LoVo (cell line): ENCODE measurements at places on chromosomes 13 and 19.

GRCh38 chr13:98484289-98485219, 92.4 kb downstream of the STK24 start:
- DNase-seq: peak; percentile 95

DNA sequence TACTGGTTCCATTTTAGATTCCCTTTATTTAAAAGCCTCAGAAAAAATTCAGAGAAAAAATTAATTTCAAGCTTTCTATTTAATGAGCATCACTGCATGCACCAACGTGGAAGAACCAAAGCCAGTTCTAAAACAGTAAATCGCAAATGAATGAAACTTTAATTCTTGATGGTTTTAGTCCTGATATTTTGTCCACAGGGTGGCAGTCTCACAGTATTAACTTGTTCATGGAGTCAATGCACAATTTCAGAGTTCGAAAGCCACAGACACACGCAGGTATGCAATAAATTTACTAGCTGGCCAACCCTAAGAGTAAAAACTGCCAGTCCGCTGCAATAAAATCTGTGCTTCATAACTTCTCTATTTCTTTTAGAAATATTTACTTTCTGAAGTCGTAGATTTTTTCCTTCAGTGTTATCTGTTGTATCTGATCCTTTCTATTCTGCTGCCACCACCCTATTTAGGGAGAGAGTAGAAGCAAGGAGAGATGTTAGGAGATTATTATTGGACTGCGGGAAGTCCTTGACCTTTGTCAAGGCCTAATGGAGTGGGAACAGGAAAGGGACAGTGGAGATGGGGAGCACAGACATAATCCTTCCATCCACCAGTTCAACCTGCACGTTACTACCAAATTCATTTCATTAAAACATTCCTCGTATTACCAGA, 7.0 kb upstream of the WBP4 start:
- DNase-seq: peak; percentile 76

DNA sequence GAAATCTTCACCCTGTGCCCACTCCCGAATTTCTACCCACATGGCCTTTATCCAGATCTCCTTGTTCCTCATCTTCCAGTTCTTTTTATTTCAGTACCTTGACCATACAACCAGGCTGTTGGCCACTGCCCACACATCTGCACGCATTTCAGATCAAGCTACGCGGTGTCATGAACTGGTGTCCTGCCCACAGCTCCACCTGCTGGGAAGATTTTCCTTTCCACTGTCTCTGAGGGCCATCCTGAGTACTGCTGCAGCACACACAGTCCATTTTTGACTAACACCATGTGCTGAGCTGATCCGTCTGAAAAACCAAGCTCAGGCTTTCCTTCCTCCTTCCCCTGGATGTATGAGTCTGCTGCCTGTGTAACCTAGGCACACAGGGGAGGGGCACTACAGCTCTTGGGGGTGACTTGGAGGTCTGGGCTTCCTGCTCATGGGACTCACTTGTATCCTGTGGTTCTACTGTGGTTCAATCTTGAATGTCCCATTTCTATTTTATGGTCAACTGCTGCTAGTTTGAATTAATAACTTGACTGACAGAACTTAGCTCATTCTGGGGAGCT, 71.9 kb downstream of the WASF3 start:
- no peak for DNase-seq

- DNase-seq: no peak
Measured at GRCh38 chr13:113963376-113963775, 10.5 kb downstream of the C13orf46 start.

DNA sequence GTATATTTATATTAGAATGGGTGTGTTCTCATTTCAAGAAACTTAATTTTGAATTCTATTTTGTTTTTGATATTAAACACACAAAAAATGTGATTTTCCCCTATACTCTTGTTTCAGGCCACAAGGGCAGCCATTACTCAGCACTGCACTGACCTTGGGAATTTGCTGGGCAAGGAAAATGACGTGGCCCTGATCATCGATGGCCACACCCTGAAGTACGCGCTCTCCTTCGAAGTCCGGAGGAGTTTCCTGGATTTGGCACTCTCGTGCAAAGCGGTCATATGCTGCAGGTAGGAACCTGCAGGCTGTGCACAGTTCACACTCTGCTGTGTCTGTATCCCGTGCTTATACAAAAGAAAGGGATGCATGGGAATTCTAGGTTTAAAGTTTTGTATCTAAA, 327.3 kb downstream of the ATP8A2 start:
- DNase-seq: no peak

- peak; percentile 51 for DNase-seq
Measured at GRCh38 chr13:97278435-97279411, 56.6 kb downstream of the MBNL2 start.

GRCh38 chr13:50415428-50415827, 400.2 kb downstream of the KCNRG start:
- DNase-seq: no peak

- DNase-seq: no peak
Measured at GRCh38 chr19:11208561-11209471, 11.5 kb upstream of the KANK2 start.

GRCh38 chr13:103287659-103288058, 221.4 kb upstream of the SLC10A2 start:
- no peak for DNase-seq

GRCh38 chr13:31747291-31747690, 8.0 kb downstream of the RXFP2 start:
- DNase-seq: no peak

- DNase-seq: no peak
Measured at GRCh38 chr13:34011552-34012085, 193.7 kb downstream of the RFC3 start.

DNA sequence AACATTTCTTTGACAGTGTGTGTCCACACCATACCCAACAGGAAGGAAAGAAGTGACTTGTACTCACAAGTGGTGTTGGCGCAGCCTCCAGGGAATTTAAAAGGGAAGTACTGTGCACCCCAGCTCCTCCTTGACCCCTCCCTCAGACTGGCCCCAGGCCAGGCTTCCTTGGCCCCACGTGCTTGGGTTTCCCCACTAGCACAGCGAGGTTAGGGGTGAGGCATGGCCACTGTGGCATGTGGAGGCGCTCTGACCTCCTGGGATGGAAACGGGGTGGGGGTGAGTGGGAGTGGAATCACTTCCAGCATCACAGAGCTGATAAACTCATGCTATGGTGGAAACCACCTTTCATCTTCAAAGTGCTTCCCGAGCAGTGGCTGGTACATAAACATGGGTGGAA, 168.6 kb downstream of the ZNF536 start:
- DNase-seq: no peak

GRCh38 chr19:13072188-13072908, 30.3 kb downstream of the LYL1 start:
- no peak for DNase-seq

DNA sequence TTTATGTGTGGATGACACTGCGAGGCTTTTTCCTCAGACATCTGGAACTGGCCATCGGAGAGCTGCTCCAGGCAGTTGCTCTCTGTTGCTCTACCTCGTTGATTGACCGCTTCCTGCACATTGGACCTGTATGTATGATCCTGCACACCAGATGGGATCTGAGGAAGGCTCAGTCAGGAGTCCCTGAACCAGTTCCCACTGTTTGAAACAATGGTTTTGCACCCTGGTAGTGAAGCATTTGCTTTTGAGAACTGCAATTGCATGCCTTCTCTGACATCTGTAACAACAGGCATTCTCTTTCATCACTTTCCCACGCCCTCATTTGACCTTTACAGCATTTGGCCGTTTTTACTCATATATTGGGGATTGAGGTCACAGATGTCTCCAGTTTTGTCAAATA, 61.1 kb upstream of the NPAS1 start:
- DNase-seq: no peak

DNA sequence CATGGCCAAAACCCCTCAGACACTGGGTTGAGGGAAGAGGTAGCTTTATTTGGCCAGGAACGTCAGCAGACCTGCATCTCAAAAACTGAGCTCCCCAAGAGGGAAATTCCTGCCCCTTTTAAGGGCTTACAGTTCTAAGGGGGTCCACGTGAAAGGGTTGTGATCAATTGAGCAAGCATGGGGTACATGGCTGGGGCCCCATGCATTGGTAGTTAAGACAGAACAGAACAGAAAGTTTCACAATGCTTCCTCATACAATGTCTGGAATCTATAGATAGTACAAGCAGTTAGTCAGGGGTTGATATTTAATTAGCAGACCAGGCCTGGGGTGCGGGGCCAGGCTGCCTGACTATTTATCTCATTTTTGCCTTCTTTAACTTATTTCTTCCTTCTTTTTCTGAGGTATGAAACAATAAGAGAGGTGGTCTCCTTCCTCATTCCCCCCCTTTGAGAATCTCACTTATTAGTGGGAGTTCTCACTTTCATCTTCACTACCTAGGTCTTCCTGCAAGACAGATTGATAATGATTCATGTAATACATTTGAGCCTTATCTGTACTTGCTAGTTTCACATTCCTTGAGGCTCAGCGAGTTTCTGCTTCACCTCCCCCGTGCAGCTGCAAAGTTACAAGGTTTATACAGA, 84.8 kb downstream of the SLC25A15 start:
- DNase-seq: no peak

DNA sequence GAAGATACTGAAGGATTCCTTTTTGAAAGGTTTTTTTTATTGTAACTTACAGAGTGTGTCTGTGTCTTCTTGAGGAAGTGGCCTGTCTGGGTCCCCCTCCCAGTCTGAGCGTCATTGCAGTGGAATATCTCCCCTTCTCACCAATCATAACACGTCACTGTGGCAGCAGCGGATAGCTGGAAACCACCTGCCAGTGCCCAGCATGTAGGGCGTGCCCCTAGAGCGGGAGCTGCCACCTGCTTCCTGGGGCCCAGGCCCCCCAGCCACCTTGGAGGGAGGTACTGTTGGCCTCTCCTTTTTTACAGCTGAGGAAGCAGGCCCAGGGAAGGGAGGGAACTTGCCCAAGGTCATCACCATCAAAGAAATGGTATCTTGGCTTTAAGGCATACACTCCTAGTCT, 4.6 kb upstream of the DNM2 start:
- no peak for DNase-seq

DNA sequence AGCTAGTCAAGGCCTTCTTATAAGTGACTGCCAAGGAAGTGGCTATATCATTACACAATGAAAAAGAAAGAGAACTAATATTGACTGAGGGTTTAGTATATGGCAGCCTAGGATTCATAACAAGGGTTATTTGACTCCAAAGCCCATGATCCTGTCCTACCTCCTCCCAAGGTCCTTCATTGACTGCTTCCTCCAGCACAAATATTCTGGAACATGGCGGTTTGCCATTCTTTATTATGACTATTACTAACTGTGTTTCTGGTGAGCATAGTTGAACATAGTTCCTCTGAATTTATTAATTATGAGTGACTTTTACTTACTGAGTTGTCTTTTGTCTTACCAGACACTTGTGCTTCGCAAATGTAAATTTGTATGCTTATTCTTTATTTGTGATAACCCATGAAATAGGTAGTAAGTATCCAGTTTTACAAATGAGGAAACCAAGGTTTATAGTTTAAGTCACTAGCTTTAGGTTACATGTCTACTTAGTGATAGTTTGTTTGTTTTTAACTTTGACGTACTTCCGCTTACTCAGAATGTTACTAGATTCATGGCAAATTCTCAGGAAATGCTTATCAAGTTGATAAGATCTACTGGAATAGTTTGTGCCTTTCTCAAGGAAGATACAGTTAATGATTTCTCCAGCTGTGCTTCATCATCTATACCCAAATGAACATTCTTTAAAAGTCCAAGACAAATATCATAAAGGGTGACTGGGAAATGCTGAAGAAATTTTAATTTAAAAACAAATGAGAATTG, 15.5 kb upstream of the DCLK1 start:
- no peak for DNase-seq

GRCh38 chr19:18743784-18744418, 47.2 kb downstream of the COMP start:
- no peak for DNase-seq

DNA sequence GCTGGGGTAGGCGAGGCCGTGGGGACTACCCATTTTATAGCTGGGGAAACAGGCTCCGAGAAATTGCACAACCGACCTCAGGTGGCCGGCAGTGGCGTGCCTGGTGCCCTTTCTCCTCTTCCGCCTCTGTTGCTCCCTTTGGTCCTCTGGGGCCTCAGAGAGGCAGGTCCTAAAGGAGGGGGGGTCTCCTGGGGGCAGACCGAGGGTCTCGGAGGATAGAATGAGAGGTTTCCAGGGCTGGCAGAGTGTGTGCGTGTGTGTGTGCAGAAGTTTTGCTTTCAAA, 11.3 kb downstream of the STX10 start:
- DNase-seq: no peak

DNA sequence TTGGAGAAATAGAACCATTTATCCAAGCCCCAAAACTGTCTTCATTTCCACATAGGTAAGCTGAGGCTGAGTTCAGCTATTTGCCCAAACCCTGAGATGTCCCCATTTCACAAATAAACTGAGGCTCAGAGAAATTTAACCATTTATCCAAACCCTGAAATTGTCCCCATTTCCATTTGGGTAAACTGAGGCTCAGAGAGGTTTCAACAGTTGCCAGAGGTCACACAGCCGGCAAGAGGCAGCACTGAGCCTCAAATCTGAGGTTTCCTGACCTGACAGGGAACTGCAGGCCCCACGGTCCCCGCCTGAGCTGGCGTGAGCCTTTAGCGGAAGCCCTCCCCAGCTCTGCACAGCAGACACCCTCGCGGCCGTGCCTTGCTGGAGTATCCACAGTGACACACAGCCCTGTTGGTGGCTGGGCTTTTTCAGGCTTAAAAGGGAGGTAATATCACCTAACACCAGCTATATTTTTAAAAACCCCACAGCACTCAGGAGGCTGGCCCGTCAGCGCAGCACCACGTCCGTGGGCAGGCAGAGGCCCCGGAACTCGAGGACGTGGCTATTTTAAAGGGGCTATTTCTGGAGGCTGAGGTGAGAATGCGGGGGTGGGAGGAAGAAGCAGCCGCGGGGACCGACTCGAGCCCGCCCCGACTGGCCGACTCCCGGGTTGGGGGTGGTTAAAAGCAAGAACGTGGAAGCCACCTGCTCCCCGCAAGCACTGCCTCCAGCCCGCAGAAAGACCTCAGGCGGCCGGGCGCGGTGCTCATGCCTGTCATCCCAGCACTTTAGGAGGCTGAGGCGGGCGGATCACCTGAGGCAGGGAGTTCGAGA, 18.5 kb downstream of the PTPRS start:
- no peak for DNase-seq

DNA sequence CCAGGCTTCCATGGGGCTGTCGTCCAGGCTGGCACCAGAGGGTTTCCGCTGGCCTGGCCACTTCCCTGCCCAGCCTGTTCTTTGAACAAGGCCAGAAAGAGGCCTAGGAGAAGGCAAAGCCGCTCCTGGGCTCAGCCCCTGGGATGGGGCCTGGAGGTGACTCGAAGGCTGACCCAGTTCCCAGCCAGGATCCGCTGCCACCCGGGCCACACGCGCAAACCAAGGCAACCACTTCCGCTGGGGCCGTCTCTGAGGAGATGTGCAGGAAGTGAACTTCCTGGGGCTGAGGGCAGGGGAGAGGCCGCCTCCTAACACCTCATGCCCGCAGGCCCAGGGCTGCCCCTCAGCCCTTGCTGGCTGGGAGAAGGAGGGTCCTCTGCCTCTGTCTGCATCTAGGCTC, 15.2 kb downstream of the PLEKHF1 start:
- no peak for DNase-seq
